ENCODE measurements at places on chromosomes 1 and 21.

- DNase-seq = no peak
Measured at GRCh38 chr1:52533713-52534112, 19.2 kb downstream of the TUT4 start.

DNA sequence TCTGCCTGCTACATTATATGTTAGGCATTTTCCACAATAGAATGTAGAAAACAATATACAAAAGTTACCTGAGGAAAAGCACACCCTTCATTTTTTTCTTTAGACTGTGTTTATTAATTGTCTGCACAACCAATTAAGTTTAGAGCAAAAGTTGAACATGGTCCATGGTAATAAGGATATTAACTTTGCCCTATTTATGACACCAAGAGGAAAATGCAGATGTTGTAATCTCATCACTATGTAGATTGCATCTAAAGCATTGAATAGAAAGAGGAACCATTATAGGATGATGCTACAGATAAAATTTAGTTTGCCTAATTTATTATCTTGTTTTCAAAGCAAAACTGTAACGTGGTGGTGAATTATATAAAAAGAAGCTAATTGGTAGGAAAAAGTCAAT lies 59.7 kb upstream of the IGSF5 start:
- DNase-seq = no peak

DNA sequence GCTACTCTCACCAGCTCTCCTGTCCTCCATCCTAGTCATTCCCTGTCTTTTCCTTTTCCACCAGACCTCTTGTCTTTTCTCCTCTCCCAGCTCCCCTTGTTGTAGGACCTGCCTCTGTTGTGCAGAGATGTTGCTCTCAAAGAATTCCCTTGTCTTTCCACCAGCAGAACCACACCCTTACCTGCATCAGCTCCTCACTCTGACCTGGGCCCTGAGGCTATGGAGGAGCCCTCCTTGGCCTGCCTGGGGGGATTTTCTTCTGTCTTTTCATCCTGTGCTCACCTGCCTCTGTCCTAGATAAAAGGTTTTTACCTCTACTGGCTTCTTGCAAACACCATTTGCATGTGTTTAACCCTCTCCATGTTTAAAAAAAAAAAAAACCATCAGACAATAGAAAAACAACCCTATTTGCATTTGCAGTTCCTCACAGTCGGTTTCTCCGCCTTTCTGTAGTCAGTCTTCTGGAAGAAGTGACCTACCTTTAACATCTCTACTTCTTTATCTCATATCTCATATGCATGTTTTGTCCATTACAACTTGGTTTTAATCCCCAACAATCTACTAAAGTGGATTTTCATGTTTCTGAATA lies 12.1 kb downstream of the FCRL5 start:
- DNase-seq = no peak

DNA sequence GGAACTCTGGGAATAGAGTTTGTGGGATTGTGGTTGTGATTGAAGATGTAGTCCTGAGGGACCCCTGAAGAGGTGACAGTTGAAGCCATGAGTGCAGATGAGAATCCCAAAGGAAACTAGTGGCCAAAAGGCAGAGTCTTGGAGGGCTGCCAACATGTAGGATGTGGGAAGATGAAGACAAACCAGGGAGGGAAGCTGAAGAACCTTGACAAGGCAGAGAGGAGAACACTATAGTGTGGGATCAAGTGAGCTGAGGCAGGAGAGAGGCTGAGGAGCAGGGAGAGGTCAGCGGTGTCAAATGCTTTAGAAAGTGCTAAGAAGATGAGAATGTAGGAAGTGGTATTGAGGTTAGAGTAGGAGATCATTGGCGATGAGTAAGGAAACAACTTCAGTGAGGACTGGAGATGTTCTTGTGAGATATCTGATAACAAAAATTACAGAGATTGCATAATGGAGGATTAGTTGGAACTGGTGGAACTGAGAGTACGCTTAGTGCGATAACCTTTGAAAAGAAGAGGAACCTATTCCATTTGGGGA lies 88.5 kb upstream of the VCAM1 start:
- peak; percentile 86 for DNase-seq

DNA sequence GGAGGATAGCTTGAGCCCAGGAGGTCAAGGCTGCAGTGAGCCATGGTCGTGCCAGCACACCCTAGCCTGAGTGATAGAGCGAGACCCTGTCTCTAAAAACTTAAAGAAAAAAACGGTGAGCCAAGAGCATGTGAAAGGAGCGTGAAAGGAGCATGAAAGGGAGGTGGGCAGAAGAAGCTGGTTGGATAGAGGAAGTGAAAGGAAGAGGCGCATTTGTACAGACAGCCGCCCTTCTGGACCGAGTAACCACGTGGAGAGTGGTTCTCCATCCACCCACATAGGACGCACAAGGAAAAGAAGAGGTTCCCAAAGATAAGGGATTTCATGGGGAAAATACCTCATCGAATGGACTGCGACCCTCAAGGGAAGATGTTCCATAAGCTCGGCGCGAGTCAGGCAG lies 60.4 kb upstream of the IFNAR2 start:
- DNase-seq = no peak

- DNase-seq = no peak
Measured at GRCh38 chr1:99614728-99615127, 31.2 kb upstream of the PALMD start.

GRCh38 chr1:206856674-206857464 lies 8.6 kb upstream of the IL20 start:
- DNase-seq = no peak

- no peak for DNase-seq
Measured at GRCh38 chr1:224696891-224697765, 81.0 kb downstream of the CNIH3 start.

Measured in Kasumi-1 (cell line).